ENCODE measurements at places on chromosomes 3 and 15. TPM values are rescaled to one million over a fixed set of nuclear protein-coding genes. Genes with fewer than 3 reads are reported as not detected.
A peak's percentile ranks its signal among the peaks of the same experiment; 100 is the strongest.

Gene SLC28A1
- total RNA-seq, result not detected

Gene CLDN11
- total RNA-seq, result 395 TPM

Gene SLC22A14
- not detected for total RNA-seq

Gene WNT7A
- not detected for total RNA-seq

Gene TM4SF1
- 559 TPM for total RNA-seq

Gene CFAP20DC
- total RNA-seq, result 1.9 TPM

DNA sequence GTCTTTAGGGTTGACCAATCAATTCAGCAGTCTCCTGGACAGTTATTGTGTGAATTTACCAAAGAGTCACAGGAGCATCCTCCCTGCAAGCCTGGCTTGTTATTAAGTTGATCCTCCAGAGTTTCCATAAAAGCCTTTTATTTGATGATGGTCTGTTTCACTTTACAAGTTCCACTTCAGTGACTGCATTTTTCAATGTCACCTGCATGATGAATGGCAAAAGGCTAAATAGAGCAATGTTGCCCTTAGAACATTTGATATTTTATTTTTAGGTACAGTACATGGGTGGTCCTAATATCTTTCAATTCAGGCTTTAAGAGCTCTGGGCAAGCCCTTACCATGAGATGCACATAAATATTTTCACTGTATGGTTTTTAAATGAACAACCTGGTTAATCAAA, 22.6 kb downstream of the GUCA1C start:
- no peak for DNase-seq

DNA sequence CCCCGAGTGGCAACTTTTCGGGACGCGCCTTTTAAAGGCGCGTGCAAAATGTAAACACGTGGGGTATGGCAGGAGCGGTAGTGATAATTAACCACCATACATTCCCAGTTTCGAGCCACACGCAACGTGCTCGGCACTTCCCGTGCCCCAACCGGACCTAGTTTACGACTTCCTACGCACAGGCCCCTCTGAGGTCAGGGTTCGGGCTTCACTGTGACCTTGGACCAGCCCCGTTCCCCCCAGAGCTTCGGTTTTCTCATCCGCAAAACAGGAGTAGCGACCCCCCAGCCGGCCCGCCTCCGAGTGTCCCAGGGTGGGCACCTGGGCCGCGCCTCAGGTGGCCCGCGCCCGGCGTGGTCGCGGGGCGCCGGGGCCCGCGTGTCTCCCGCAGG, 451 bp downstream of the CHCHD4 start:
- no peak for DNase-seq

DNA sequence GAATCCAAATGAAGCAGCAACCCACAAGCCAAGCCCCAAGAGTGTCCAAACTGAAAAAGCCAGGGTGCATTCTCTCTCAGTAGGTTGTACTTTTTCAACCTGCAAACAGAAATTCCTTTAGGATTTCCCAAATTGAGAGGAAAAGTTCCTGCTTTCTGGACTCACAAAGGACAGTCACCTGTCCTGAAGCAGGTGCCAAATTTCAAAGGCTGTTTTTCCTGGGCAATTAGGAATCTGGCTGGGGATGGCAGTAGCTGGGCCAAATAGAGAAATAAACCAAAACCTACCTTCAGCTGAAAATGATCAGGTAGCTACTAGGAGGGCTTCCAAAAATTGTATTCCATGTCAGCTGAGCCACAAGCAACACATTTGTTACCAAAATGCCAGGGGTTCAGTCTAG, 83.1 kb upstream of the TP63 start:
- DNase-seq, result no peak

DNA sequence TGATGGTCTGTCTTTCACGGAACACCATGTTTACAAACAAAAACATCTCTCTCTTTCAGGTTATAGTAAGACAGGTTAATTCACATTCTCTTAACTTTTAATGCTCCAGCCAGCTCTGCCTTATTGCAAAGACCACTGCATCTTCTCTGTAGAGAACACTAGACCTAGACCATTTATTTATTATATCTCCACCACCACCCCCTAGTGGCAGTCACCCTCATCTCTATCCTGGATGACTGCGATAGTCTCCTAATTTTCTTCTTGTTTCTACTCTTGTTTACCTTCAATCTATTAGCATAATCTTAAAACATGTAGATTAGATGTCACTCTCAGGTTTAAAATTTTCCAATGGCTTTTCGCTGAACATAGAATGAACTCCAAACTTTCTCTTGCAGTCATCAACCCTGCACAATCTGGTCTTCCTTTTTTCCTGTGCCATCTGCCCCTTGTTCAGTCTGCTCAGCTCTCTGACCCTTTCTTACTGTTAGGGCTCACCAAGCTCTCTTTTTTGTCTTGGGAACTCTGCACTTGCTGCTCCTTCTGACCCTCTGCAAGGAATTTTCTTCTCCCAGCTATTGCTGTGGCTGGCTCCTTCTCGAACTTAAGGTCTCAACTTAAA, 155.6 kb downstream of the SQOR start:
- peak; percentile 25 for DNase-seq

DNA sequence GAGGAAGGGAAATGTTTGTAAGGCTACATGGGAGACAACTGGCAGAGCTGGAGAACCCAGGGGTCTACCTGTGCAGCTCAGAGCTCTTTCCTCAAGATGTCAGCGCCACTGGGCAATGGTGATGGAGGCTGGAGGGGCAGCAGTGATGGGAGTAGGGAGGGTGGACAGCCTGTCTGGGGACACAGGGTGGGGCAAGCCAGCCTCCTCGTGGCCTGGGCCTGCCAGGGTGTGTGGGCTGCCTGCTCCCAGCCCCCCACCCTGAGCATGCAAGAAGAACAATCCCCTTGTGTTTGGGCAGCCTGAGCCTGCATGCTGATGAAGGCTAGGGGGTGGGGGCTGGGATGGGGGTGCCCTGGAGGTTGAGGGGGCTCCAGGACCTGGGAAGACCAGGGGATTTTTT, 1.2 kb downstream of the PCBP4 start:
- DNase-seq, result no peak

GRCh38 chr3:3855056-3855455, 55.8 kb downstream of the LRRN1 start:
- DNase-seq, result no peak

DNA sequence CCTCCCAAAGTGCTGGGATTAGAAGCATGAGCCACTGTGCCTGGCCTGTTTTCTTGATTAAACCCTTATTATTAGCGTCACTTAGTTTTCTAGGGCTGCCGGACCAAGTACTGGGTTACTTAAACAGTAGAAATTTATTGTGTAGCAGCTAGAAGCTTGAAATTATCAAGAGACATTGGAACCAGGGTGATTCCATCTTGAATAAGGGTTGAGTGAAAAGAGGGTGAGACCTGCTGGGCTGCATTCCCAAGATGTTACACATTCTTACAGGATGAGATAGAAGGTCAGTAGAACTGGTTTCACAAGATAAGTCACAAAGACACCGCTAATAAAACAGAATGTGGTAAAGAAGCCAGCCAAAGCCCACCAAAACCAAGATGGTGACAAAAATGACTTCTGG, 18.6 kb upstream of the FSTL1 start:
- no peak for DNase-seq

DNA sequence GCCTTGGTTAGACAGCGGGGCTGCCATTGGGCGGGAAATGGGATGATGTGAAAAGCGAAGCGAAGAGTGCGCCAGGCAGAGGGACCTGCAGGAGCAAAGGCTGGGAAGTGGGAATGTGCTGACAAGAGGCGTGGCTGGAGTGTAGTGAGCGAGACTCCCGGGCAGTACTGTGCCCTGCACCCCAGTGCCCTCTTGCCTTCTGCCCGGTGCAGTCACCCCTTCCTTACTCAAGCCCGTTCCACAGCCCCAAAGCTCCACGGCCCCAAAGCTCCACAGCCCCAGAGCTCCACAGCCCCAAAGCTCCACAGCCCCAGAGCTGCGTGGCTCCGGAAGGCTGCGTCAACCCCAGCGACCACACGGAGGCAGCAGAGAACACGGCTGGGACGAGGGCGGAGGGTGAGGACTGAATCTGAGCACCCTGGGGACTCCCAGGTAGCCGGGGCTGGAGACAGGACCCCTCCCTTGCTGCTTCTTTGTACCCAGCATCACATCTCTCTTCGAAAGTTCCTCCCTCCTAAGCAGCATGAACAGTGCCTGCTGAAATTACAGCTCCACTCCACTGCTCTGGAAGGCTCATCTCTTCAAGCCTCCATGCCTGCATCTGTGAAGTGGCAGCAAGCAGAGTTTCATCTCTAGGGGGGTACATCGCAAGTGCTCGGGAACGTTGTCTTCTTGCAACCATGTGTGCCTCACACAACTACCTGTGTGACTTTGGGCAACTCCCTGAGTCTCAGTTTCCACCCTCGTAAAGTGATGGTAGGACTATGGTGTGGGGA, 108.9 kb downstream of the FBLN2 start:
- DNase-seq, result peak; percentile 29

DNA sequence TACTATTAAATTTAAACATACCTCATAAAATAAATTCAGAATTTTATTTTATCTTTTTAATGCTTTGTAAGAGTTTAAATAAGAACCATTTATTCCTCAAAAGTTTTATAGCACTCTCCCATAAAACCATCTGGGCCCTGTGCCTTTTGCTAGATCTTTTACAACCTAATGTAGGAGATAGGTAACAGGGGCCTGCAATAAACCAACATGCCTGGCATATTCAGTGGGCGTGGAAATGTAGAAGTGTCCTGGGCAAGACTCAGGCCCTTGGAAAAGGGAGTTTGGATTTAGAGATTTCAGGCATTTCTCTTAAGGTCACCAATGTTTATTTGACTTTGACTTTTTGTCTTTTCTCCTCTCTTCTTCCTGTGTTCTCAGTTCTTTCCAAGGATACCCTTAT, 46.4 kb downstream of the POMGNT2 start:
- DNase-seq, result no peak

DNA sequence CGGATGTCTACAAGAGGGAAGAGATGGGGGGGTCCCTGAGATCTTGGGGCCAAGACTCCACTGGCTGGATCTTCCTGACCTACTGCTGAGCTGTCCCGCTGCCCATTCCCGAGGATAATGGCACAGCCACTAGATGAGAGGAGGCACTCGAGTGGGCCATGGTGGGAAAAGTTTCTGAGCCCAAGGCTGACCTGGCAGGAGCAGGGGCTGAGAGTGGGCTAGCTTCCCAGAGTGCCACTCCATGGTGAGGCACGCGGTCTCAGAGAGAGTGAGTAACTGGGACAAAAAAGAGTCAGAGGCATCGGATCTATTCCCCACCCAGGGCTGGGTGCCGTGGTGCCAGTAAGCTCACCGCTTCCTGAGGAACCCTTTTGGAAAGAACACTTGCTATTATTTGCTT, 10.9 kb downstream of the SLC51B start:
- no peak for DNase-seq

GRCh38 chr15:71730277-71731144, 79.8 kb upstream of the NR2E3 start:
- peak; percentile 66 for DNase-seq

GRCh38 chr3:149765762-149766334, 13.6 kb upstream of the COMMD2 start:
- peak; percentile 59 for DNase-seq

GRCh38 chr15:78751602-78751979, 59.7 kb downstream of the ADAMTS7 start:
- no peak for DNase-seq

GRCh38 chr15:58457466-58457965, 25.7 kb downstream of the LIPC start:
- no peak for DNase-seq

DNA sequence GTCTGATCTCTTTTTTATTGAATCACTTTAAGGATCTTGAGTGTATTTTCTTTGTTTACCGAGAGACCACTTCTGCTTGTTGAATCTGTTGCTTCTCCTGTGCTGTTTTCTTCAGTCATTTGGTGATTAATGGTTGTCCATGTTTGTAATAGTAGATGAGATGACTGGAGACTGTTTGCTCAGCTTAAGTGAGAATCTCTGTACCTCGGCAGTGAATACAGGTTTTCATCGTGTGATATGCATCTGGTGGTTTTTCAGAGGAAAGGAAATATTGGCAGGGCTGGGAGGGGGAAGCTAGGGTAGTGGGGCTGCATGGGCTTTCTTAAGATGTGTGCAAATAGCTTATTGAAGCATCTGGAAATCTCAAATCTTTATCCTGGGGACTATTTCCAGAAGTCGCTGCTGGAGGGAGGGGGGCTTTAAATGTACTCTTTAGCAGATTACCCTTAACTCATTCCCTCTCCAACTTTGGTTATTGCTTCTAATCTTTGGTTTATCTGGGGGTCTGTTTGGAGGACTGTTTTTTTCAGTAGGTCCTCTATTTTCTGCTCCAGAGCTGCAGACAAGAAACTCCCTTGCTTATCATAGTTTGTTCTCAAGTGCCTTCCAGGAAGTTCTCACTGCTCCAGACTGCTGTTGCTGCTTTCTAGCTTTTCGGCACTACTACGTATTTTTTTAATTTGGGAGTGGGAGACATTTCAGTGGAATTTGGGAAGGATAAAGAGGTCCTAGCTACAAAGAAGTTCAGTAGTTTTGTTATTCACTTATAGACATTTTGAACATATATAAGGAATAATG, 19.4 kb downstream of the CMTM8 start:
- no peak for DNase-seq

GRCh38 chr3:117722856-117723255, 1013.3 kb downstream of the TUSC7 start:
- DNase-seq, result no peak

- no peak for DNase-seq
Observed at GRCh38 chr3:147419781-147420224, 10.6 kb downstream of the ZIC1 start.

DNA sequence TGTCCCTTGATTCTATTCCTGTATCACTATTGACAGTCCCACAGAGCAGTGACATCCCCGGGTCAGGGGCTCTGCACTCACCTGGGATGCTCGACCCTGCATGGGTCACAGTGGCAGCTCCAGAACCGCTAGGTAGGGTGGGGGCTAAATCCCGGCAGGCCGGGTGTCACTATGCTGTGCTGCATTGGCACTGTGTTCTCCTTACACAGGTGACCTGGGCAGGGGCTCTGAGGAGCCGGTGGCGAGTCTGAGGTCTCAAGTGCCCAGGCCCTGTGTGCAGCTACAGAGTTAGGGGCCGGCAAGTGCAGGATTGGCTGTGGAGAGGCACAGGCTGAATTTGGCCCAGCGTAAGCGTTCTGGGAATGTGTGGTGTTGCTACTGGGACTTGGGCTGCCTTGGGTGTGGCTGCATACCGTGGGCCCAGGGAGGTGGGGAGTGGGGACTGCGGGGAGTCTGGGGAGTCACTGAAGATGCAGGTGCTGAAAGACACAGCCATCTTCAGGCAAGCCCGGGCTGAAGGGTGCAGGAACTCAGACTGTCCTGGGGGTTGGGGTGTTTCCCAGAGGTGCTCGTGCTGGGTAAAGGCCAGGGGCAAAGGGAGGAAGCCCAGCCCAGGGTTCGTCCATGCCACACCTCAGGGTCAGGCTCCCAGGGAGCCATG, 102.6 kb upstream of the PRR20G start:
- no peak for DNase-seq

- DNase-seq, result no peak
Observed at GRCh38 chr15:85886309-85886811, 91.6 kb upstream of the KLHL25 start.

Data from endothelial cell of umbilical vein (primary cell).